ENCODE measurements at places on chromosomes 6 and 20.

- no peak for DNase-seq
These were observed 156.6 kb downstream of the KLHL32 start for GRCh38 chr6:97081010-97081590.

- no peak for DNase-seq
These were observed 39.4 kb downstream of the PRDM13 start for GRCh38 chr6:99645986-99646385.

DNA sequence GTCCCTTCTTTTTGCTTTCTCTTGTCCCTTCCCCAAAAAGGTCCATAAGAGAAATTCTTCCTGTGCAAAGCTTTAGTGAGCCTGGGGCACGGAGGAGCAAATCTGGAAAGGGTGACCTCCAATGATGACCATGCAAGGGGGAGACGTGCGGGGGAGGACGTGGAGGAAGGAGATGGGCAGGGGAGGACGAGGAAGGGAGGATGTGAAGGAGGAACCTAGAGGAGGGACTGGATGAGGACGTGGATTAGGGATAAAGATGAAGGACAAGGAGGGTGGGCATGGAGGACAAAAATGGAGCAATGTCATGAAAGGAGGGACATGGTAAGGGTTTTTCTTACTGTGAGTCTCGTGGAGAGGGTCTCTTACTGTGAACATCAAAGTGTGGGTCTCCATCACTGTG, 139.5 kb downstream of the ERMARD start:
- DNase-seq = no peak

DNA sequence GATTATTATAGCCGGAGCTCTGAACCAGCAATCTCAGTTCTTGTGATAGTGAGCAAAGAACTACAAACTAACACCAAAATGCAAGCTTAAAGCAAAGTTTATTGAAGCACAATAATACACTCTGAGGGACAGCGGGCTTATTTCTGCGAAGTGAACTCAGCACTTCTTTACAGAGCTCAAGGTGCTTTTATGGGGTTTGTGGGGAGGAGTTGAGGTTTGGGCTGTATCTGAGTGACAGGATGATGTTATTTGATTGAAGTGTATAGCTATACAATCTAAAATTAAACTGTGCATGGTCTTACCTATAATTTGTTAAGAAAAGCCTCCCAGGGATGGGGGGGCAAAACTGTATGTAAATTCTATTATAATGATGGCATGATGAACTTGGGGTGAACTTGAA, 1.0 kb upstream of the HFE start:
- DNase-seq = no peak

- DNase-seq = no peak
These were observed 134.0 kb upstream of the ARMC2 start for GRCh38 chr6:108714101-108714765.

- DNase-seq = no peak
These were observed 188.8 kb upstream of the TBX18 start for GRCh38 chr6:84953111-84953755.

GRCh38 chr20:22977047-22977785, 57.9 kb upstream of the SSTR4 start:
- DNase-seq = peak; percentile 28

GRCh38 chr6:153976921-153977693, 61.9 kb upstream of the OPRM1 start:
- DNase-seq = no peak

- no peak for DNase-seq
These were observed 1.1 kb upstream of the AFDN start for GRCh38 chr6:167825332-167826229.

- no peak for DNase-seq
These were observed 286.0 kb downstream of the FOXC1 start for GRCh38 chr6:1895721-1896120.

DNA sequence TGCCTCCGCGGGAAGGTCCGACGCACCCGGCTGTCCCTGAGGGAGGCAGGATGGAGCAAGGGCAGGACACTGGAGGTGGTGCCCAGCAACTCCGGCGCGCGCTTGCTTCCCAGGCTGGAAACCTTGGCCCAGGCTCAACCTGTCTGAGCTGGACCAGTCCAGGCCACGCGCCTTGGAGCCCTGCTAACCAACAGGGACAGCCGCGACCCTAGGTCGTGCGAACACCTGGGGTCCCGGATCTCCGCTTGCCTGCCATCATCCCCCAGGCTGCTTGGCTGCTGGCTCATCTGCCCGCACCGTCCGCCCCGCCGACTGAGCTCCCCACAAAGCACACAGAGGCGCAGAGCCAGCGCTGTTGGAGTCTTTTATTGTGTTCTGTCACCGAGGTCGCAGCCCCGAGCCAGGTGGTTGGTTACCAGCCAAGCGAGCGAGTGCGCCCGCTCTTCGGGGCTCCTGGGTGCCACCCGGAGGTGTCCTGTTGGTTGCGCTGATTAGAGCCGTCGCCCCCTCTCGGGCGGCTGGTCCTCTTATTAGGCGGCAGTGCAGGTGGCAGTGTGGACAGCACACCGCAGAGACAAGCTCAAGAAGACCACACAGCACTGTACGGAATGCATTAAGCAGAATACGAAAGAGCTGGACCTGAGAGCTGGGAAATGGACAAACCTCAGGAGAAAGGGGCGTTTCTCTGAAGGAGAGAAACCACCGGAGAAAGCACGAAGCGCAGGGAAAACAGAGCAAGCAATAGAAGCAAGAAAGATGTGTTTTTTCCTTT, 3.8 kb downstream of the COL12A1 start:
- DNase-seq = no peak

DNA sequence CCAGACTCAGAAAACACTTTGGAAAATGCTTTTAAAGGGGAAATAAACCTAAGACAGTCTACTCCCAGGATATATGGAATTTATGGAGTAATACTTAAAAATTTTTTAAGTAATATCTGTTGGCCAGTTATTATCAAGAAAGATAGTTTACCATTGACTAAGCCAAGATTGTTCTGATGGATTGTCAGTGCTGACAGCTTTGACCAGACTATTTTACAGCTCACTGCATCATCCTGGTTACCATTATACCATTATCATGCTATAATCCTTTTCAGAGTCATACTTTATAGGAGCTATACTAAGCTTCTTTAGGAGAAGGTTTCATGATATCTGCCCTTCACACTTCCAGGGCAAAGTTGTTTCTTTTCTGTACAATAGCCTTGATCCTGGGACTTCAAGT, 16.5 kb downstream of the GTF2H5 start:
- DNase-seq = no peak

GRCh38 chr6:169669889-169670288, 31.9 kb downstream of the WDR27 start:
- no peak for DNase-seq

DNA sequence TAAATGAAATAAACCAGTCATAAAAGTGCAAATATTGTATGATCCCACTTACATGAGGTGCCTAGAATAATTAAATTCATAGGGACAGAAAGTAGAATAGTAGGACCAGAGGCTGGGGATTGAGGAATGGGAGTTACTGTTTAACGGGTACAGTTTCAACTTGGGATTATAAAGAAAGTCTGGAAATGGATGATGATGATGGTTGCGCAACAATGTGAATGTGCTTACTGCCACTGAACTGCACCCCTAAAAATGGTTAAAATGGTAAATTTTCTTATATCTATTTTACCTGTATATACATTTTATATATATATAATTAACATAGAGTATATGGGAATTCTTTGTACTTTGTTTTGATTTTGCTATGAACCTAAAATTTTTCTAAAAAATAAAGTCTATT, 53.3 kb upstream of the L3MBTL3 start:
- DNase-seq = no peak

- DNase-seq = no peak
These were observed 30.3 kb downstream of the TBPL1 start for GRCh38 chr6:133983099-133983939.

GRCh38 chr20:50009521-50010454, 27.0 kb downstream of the SNAI1 start:
- peak; percentile 16 for DNase-seq

GRCh38 chr6:160831739-160832138, 129.7 kb downstream of the PLG start:
- DNase-seq = no peak

DNA sequence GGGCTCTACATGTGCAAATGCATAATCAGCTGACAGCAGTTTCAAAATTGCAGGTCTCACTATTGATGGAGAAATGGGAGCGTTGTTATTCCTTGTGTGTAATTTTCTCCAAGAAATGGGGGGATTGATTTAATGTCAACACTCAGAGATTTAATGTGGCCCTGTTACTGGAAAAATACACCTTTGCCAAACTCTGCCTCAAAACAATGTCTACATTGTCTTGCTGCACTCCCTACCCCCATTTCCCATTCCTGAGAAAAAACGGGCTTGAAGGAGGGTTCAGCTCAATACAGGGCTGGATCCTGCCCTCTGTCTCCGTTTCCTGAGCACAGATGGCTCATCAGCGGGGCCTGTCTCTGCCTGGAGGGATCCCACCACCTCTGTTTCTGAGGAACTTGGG, 18.4 kb downstream of the EDN3 start:
- DNase-seq = no peak

GRCh38 chr6:73732845-73733675, 37.1 kb downstream of the CD109 start:
- peak; percentile 85 for DNase-seq

GRCh38 chr20:3781153-3781910, at the start of gene SPEF1:
Gene SPEF1, minus strand, starts transcription at chr20:3781448. Its CDS starts 161 bp downstream, at chr20:3781287.
- peak; percentile 94 for DNase-seq

- DNase-seq = peak; percentile 51
These were observed 11.5 kb upstream of the PREX1 start for GRCh38 chr20:48839154-48839917.

- DNase-seq = no peak
These were observed 94.3 kb downstream of the EDN1 start for GRCh38 chr6:12384357-12384912.

GRCh38 chr6:155142168-155143028, 121.4 kb upstream of the CLDN20 start:
- DNase-seq = no peak

GRCh38 chr20:36018208-36018988, 50.0 kb downstream of the CNBD2 start:
- no peak for DNase-seq

GRCh38 chr20:4100679-4101078, 85.3 kb upstream of the RNF24 start:
- DNase-seq = no peak

DNA sequence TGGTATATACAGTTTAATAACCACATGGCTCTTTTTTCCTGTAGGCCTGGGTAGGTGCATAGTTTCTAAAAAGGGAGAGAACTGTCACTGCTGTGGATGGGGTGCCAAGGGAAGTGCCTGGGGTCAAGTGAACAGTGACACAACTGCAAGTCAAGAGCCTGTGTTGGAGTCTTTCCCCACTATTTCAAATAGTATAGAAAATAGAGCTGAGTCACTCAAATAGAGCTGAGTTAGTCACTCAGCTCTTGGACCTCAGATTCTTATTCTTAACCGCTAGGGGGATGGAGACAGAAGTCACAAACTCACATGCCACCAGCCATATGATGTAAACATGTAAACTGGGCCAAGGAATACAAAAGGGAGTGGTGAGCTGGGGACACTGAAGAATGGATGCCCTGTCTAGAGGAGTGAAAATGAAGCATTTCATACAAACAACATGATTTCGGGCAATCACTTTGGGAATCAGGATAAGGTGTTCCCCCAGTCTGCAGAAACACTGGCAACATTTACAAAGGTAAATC, 2.1 kb downstream of the NQO2 start:
- peak; percentile 53 for DNase-seq

- no peak for DNase-seq
These were observed 206.4 kb downstream of the DTNBP1 start for GRCh38 chr6:15456422-15456821.

DNA sequence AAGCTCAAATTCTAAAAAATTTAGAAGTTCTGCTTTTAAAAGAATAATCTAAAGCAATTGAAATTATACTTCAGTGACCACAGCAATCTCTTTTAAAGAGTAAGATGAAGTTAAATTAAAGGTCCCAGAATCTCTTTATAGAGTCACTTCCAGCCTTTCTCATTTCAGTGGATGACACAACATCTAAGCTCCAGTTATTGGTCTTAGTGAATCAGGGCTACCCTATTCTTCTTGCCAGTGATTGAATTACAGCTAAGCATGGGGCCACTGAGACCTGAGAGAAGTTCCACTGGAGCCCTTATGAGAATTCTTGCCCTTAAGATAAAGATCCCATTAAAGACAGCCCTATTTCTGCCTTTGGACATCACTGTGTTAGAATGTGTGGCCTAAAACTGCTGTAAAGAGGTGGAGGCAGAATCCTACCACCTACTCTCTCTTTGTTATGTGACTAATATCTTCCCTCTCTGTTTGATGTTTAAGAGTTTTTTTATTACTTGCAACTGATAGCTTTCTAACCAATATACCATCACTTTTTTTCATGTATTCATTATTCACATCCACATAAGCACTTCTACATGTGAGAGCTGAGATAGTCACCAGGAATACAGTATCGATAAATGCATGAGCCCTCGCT, 128.6 kb downstream of the UNC5CL start:
- no peak for DNase-seq

GRCh38 chr6:40983752-40984151, 55.3 kb downstream of the UNC5CL start:
- DNase-seq = no peak

DNA sequence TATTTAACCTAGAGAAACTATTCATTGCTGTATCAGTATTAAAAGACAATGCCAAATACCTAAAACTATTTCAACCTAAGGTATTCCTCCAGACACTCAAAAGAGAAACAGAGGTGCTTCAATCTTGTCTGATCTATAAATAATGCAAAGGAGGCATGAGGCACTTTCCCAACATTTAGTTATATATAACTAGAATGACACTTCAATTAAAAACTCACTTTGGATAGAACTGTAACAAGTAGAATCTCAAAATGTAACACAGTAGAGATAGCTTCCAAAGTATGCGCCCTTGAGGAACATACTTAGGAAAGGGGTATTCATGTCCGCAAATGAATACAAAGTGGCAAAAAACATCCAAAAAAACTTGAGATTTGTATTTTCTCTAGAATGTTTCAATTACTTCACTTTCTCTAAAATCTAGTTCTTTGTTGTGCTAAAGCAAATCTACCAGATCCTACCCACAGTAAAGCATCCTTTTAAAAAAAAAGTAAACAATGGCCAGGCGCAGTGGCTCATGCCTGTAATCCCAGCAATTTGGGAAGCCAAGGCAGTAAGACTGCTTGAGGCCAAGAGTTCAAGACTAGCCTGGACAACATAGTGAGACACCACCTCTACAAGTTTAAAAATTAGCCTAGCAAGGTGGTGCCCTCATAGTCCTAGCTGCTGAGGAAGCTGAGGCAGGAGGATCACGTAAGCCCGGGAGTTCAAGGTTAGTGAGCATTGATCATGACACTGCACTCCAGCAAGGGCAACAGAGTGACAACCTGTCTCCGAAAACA, 10.3 kb downstream of the SYNCRIP start:
- DNase-seq = no peak

- peak; percentile 40 for DNase-seq
These were observed 89.0 kb upstream of the KCNK16 start for GRCh38 chr6:39411465-39411864.

GRCh38 chr6:62570372-62570771, 284.3 kb upstream of the KHDRBS2 start:
- DNase-seq = no peak

- no peak for DNase-seq
These were observed 27.3 kb downstream of the RAMACL start for GRCh38 chr6:166559211-166559610.

Data from Ammon's horn (tissue), 1 donor.